ENCODE measurements at places on chromosomes 13 and 19.
A peak's percentile ranks its signal among the peaks of the same experiment; 100 is the strongest.

DNA sequence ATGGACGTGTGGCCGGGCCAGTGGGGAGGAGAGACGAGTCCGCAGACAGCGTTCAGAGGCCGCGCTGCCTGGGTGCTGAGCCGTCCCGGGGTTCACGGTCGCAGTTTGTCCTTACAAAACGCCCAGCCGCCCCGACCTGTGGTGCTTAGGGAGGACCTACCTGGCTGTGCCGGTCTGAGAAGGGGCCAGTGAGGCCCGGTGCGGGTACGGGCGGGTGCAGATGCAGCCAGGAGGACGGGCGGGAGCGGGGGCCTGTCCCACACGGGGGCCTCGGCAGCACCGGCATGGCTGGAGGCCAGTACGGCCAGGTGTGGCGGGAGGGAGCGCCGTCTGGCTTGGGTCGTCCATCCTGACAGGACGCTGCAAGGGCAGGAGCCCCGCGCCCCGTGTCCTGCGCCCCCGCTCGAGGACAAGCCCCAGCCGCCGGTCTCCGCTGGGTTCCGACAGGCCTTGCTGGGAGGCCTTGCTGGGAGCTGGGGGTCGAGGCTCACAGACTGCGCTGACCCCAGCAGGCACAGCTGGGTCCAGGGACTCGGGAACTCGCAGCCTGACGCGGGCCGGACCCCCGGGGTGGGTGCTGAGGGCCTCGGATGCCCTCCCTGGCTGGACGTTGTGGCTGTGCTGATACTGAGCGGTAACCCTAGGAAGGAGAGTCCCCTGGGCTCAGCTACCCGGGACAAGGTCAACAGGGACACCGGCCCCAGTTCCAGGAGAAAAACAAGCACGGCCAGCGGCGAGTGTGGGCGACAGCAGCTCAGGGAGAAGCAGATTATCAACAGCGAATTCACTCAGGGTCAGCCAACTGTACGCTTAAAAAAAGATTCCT is 5.3 kb upstream of the PROZ start:
- DNase-seq = peak; percentile 67

- peak; percentile 89 for DNase-seq
Observed at GRCh38 chr19:54179921-54180461, 7.0 kb upstream of the TMC4 start.

DNA sequence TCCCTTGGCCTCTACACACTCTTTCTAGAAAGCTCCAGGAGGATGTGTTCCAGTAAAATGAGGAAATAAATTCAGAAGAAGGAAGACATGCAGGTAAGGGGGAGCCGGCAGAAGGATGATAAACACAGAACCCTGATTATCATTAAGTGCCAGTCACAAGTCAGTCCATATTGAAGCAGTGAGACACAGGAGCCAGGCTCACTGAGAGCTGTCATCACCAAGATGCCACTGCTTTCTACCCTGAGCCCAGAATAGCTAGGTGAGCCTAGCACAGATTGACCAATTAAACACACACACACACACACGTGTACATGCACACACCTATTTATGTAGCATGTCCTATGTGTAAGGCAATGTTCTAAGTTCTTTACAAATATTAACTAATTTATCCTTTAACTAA is 211.4 kb upstream of the IPO5 start:
- no peak for DNase-seq

DNA sequence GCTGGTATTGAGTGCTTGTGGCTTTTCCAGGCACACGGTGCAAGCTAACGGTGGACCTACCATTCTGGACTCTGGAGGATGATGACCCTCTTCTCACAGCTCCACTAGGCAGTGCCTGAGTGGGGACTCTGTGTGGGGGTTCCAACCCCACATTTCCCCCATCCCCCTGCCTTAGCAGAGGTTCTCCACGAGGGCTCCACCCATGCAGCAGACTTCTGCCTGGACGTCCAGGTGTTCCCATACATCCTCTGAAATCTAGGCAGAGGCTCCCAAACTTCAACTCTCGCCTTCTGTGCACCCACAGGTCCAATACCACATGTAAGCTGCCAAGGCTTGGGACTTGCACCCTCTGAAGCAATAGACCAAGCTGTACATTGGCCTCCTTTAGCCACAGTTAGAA is 25.3 kb upstream of the ZSCAN18 start:
- DNase-seq = no peak

- no peak for DNase-seq
Observed at GRCh38 chr13:48443442-48444208, 30.7 kb upstream of the LPAR6 start.

- DNase-seq = no peak
Observed at GRCh38 chr19:3882041-3882384, 1.5 kb downstream of the ATCAY start.

- no peak for DNase-seq
Observed at GRCh38 chr13:93915269-93915809, 564.1 kb downstream of the DCT start.

GRCh38 chr19:5137571-5138124 is 168.7 kb downstream of the KDM4B start:
- no peak for DNase-seq

DNA sequence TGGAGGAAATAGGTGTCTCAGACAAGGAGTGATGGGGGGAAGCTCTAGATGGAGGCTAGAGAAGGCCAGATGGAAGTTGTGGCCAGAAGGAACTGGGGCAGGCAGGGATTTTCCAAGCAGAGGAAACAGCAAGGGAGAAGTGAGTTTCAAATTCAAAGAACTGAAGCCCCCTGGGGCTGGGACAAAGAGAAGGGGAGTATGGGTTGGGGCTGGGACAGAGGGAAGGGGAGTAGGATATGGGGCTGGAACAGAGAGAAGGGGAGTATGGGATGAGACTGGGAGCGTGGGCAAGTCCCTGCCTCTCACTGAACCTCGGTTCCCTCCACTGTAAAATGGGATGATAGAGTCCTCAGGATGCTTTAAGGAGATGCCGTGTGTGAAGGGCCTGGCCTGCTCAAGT is 1.9 kb upstream of the GTF2F1 start:
- no peak for DNase-seq

GRCh38 chr19:46913852-46914430 is 53.1 kb downstream of the ARHGAP35 start:
- no peak for DNase-seq

DNA sequence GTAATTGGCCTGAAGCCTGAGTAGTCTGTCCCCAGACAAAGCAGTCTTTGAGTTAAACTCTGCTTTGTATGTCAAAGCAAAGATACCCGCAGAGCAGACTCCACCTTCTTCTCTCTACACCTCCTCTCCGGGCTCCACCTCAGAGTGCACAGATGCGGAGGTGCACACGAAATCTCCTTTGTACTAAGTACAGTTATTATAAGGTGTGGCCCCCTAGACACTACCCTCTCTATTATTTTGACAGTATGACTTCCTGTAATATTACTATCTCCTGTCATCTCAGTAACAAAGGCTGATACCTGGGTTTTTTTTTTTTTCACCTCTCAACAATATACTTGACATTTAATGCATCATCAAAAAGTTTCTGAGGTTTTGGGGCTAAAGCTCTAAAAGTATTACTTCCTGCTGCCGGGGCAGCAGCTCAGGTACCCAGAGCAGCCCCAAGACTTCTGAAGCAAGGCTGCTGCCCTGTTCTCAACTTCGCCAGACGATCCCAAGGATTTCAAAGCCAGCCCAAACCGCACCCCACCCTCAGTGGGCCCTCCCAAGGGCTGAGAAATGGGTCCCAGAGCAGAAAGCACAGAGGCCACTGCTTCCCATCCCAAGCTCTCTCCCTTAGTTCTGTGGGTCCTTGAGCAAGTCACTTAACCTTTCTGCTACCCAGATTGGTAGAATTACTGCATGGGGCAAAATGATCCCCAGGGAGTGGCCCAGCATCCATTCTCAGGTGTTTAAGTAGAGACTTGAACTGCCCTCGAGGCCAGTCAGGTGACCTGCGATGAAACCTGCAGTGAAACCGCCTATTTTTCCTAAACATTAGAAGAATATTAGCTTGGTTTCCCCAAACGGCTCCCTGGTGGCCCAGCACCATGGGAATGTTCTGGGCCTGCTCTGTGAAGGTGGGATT is 180.6 kb downstream of the FOXO1 start:
- DNase-seq = no peak

DNA sequence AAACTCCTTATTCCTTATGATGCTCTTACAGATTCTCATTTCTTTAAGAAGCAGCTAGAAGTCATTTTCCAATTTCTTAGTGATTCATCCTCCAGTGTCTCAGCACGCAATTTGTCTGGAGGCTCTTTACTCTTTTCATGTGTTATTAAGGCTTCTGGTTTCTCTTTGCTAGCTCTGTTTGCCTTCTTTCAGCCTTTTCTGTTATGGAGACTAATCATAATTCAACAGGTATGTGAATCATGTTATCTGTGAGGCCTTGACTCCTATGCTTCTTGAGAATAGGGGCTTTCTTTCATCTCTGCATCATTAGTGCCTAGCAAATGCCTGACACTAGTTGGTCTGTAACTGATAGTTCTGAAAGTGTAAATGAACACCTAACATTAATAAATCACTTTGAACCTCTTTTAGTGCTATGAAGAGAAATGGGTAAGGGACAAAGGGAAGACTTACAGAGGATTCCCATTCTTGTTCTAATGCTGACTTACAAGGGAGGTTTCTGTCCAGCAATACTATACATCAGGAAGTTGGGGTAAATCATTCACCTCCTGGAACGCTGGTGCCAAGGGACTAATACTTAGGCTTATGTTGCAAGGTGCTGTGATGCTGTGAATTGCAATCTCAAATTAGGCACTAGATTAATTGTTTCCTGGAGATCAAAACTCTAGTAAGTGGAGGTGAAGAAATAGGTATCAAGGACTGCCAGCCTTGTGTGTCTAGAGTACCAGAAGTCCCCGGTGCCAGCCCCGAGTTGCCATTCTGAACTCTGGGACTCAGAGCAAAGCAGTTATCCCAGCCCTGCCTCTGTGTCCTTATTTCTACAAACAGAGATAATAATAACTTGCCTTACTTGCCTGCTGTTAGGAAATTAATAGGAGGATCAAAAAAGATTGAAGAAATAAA is 265.6 kb downstream of the DCLK1 start:
- DNase-seq = no peak

DNA sequence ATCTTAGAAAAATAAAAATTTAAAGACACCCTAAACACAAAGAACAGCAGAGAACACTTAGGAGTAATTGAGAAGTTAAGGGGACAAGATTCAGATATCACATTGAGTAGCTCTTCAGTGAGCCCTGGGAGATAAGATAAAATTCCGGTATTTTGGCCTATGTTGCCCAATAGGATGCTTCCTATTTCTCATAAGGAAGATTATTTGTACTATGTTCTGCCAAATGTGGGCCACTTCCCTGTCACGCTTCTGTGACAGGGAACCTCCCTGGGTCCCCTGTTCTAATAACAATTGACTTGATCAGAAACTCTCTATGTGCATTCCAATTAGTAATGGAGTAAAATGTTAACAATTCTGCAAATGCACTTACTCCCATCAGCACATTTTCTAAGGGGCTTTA is 310.7 kb downstream of the MYO16 start:
- DNase-seq = no peak

DNA sequence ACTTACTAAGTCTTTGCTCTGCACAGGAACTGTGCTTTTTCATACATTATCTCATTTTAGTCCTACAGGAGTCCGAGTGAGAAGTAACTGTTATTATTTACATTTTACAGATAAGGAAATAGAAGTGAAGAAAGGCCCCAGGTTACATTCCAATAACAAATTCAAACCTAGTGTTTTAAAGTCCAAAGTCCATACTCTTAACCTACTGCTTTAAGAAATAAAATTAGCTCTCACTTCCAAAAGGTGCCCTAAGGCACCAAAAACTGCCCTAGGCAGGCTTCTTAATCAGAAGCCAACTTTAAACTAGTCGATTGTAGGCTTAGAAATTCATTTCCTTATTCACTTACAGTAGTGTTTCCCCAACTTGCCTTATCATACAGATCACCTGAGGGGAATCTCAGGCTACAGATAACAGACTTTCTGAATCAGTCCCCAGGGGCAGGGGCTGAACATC is 555.9 kb downstream of the DIAPH3 start:
- no peak for DNase-seq

DNA sequence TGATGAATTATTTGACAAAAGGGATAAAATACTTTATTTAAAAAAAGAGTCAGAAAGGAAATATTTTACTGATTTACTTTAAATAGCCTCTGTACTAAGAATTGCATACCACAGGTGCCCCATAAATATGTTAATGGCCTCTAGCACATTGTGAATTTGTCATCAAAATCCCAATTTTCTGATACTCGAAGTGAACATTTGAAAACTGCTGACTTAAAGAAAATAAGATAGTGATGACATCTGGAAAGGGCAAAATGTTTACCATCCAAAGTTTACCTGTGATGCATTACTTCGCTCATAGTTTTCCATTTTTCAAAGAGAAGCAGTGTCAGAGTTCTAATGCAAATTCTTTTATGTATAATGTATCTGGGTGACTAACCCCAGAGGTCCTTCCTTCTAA is 455.4 kb downstream of the KLF5 start:
- DNase-seq = no peak

GRCh38 chr19:12670159-12670928 is 3.7 kb downstream of the WDR83 start:
- no peak for DNase-seq

DNA sequence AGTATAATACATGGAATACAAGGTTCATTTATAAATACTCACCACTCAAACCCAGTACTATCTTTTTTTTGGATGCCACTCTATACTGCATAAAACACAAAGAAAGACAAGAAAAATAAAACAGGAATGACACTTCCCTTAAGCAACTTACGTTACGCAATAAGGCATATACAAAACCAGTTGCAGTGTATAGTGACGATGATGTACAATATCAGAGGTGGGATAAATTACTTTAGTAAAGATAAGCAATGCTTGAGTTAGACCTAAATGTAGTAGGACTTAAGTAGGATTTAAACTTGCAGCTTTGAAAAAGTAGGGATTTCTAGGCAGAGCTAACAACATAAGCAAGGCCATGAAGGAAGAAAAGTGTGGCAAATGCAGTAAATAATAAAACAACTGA is 374.9 kb downstream of the SPRY2 start:
- no peak for DNase-seq

GRCh38 chr13:21065686-21066085 is 4.3 kb upstream of the LATS2 start:
- DNase-seq = no peak

- DNase-seq = no peak
Observed at GRCh38 chr13:38965281-38965680, 25.4 kb downstream of the STOML3 start.

- DNase-seq = peak; percentile 97
Observed at GRCh38 chr19:21463449-21464105, 41.8 kb upstream of the ZNF429 start.

DNA sequence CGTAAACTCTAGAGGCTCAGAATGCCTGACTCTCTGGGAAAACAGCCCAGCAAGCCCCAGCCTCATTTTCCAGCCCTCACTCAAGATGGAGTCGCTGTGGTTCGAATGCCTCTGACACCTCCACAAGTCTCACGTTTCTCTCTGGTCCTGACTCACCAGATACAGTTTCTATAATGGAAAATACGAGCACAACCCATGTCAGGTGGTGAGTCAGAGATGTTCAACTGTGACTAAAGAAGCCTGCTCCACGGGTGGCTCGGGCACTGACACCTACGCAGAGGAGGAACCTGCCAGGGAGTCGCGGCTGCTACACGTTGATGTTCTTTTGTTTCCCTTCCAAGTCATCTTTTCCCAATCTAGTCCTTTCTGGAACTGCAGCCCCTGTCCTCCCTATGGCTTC is 87.1 kb upstream of the STK24 start:
- DNase-seq = no peak
